Esophagus squamous epithelium (tissue), 5 donors: ENCODE measurements at places on chromosomes 16 and 17. TPM values are rescaled to one million over a fixed set of nuclear protein-coding genes. Genes with fewer than 3 reads are reported as not detected.

The CACNA1G gene
- 0.13 TPM for total RNA-seq

The ASGR1 gene
- 1.1 TPM for total RNA-seq

The ALOX12 gene
- 28.5 TPM for total RNA-seq

The NXPH3 gene
- 0.70 TPM for total RNA-seq

The MRPL58 gene
- total RNA-seq, result 73.7 TPM

The CA4 gene
- 1.3 TPM for total RNA-seq

The TBC1D3 gene
- not detected for total RNA-seq

The ZFP3 gene
- total RNA-seq, result 2.1 TPM

The CD19 gene
- total RNA-seq, result not detected

The ZNF232 gene
- total RNA-seq, result 5.3 TPM

The EPN3 gene
- 111 TPM for total RNA-seq

The LGALS9C gene
- 28.3 TPM for total RNA-seq

GRCh38 chr16:28213396-28213795 is 1.6 kb upstream of the XPO6 start:
- no peak for DNase-seq

GRCh38 chr17:39174920-39175694 is 9.1 kb upstream of the ARL5C start:
- DNase-seq, result no peak

GRCh38 chr17:65447823-65448222 is 113.6 kb downstream of the AXIN2 start:
- DNase-seq, result no peak

GRCh38 chr16:68401871-68402747 is 46.2 kb downstream of the SMPD3 start:
- DNase-seq, result no peak

DNA sequence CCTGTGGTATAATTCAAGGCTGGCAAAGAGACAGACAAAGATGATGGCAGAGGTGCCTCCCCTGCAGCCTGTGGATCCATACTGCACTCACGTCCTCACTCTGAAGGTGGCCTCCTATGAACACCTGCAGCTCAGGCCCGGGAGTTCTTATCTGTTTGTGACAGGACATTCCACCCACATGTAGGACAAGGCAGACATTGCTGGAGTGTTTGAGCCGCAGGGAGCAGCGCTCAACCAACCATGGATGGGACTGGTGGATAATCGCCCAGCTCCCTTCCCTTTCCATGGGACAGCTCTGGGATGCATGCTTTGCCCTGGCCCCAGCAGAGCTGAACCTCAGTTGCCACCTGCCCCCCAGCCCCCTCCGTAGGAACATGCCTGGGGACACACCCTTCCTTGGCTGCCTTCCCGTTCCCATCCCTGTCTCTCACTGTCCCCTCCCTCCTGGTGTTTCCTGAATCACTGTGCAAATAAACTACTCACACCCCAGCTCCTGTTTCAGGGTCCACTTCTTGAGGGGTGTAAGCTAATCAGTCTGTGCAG is 22.2 kb downstream of the ITPRIPL2 start:
- DNase-seq, result no peak

DNA sequence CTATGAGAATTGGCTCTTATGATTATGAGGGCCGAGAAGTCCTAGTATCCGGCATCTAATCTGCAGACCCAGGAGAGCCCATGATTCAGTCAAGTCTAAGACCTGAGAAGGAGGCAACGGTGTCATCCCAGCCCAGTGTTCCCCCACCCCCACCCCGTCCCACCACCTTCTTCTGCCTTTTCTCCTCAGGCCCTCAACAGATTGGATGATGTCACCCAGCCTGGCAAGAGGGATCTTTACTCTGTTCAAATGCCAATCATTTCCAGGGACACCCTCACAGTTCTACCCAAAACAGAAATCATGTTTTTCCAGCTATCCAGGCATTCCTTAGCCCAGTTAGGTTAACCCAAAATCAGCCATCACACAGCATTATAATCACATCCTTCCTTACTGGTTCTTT is 10.0 kb upstream of the GAA start:
- no peak for DNase-seq

GRCh38 chr17:57243171-57243622 is 13.1 kb upstream of the MSI2 start:
- no peak for DNase-seq

- DNase-seq, result no peak
These were observed 18.6 kb upstream of the C17orf113 start for GRCh38 chr17:42068979-42069378.

- no peak for DNase-seq
These were observed 11.2 kb downstream of the CYBC1 start for GRCh38 chr17:82439194-82439828.

DNA sequence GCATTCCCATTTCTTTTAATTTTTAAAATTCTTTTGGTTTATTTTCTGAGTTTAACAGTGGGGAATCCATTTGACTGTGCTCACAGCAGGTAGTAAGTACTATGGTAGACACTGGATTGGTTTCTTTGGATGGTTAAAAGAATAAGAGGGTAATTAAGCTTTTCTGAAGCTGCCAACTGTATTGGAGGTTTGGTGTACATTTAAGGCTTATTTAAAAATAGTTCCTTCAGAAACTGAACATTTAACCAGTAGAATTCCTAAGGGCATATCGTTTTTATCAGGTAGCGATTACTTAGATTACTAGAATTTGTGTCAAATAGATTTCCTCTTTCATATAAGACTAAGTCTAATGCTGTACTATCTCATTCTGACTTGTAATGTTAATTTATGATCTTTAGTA is 162.4 kb downstream of the PPM1E start:
- DNase-seq, result no peak

DNA sequence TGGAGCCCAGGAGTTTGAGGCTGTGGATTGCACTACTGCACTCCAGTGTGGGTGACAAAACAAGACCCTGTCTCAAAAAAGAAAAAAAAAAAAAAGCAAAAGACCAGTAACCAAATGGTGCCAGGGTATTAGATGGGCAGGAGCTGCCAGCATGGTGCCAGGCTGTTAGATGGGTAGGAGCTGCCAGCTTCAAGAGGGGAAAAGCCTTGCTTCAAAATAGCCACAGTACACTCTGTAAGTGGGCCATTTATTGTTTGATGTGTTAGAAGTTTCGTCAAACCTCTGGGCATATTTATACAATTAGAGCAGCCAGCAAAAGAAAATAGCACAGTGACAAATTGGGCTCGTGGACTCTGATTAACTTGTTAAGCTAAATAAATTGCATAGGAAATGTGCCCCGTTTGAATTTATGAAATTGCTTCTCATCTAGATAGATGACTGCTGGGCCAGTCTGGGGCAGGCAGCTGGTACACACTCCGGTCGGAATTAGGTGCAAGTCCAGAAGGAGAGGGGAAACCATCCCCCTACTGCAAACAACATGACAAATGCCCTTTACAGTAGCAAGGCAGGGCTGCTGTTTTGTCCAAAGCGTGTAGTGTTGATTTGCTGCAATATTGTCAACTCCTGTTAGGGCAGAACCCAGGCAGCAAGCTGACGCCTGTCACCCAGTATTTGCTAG is 126.3 kb upstream of the IRX3 start:
- DNase-seq, result no peak

- DNase-seq, result no peak
These were observed 2.3 kb upstream of the MRPS34 start for GRCh38 chr16:1775006-1775845.

- no peak for DNase-seq
These were observed 154.8 kb upstream of the WSCD1 start for GRCh38 chr17:5915337-5915736.

DNA sequence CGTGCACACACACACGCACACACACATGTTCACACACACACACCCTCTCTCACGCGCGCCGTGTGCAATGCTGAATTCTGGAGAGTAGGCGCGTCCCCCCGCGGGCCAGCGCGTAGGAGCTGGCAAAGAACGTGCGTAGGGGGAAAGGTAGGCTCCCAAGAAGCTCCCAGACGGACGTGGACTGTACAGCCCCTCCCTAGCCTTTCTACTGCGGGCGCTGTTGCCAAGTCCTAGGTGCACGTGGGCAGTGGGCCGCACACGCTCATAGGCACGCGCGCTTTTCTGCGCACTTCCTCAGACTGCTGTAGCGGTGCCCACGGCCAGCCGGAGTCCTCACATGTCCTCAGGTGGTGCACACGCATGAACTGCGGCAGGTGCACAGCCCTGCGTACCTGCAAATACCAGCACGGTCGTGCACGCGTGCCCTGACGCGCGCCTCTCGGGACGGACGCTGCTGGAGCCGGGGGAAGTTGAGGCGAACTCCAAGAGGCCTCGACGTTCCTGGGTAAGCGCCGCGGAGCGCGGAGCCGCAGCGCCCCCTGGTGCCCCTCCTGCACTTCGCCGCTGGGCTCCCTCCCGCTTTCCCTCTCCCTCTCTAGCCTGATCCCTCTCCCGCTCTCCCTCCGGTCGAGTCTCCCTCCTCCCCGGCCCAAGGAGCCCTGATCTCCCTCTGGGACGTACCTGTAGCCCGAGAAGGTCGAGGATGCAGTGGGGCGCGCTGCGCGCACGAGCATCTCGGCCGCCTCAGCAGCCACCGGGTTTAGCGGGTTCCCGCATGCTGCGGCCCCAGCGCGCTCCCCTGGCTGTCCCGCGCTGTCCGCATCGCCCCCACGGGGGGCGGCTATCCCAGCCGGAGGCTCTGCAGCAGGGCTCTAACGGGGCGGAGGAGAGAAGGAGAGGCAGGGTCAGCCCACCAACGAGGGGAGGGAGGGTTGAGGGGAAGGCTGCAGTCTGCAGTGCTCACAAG is 749 bp downstream of the GRIN2A start:
- no peak for DNase-seq

DNA sequence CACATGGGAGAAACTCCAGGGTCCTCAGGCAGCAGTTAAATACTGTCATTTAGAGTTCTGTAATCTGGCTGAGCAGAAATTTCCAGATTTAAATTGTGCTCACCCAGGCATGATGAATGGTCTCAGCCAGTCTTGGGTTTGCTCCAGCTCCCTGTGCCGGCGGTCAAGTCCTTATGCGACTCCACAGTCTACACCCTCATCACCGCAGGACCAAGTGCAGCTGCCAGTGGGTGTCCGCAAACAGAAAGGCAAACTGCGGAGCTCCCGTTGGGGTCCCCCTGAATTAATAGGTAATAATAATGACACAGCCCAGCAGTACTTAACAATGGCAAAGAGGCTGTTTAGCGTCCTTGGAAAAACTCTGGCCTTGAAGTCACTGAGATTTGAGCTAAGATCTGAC is 3.9 kb upstream of the CACNG4 start:
- no peak for DNase-seq

DNA sequence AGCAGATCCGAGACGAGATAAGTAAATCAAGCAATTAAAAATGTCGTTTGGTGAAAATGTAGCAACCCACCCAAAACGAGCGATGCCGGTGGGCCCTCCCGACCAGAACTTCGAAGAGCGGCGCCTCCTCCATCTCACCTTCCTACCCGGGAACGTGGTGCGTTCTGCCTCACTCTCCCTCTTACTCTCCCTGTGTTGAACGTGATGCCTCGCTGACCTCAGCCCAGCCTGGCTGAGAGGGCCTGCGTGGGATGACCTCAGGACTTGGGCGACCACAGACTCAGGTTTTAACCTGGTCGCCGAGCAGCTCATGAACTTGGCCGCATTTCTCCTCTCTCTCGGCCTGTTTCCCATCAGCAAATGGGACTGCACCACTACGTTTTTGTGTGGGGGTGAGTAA is 69.7 kb upstream of the RPL38 start:
- no peak for DNase-seq

GRCh38 chr16:30091474-30092372 is at the start of gene TBX6:
TBX6 (minus strand) TSS chr16:30091924; CDS start chr16:30091193, 731 bp downstream.
- peak; percentile 69 for DNase-seq

- DNase-seq, result peak; percentile 26
These were observed 133.7 kb downstream of the RAB11FIP4 start for GRCh38 chr17:31524926-31525800.

GRCh38 chr17:32586666-32587065 is 99.9 kb downstream of the CDK5R1 start:
- DNase-seq, result no peak

- DNase-seq, result no peak
These were observed 193.7 kb upstream of the TBX2 start for GRCh38 chr17:61205931-61206330.
